ENCODE measurements at places on chromosomes 2 and 18.

- DNase-seq, result peak; percentile 56
Observed at GRCh38 chr18:57434536-57435494, at the start of gene ONECUT2. ONECUT2 (plus strand) TSS chr18:57435374; CDS start chr18:57435717, 343 bp downstream.

GRCh38 chr18:44922968-44923367 lies 242.3 kb downstream of the SETBP1 start:
- no peak for DNase-seq

- no peak for DNase-seq
Observed at GRCh38 chr2:204353823-204354222, 191.5 kb upstream of the PARD3B start.

DNA sequence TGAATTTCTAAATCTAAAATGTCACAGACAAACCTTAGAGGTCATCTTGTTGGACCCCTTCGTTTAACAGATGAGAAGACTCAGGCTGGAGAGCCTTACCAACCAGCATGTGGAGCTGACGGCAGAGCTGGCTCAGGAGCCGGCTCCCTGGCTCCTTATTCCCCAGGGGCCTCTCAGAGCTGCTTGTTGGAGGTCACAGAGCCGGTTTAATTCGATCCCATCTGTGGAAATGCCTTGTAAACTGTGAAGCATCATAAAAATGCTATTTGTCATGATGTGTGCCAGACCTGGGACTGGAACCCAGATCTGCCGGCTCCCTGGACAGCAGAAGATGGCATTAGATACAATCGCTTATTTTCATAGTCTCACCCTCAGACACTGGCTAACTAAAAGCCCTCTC lies 8.2 kb upstream of the CIB4 start:
- DNase-seq, result no peak

DNA sequence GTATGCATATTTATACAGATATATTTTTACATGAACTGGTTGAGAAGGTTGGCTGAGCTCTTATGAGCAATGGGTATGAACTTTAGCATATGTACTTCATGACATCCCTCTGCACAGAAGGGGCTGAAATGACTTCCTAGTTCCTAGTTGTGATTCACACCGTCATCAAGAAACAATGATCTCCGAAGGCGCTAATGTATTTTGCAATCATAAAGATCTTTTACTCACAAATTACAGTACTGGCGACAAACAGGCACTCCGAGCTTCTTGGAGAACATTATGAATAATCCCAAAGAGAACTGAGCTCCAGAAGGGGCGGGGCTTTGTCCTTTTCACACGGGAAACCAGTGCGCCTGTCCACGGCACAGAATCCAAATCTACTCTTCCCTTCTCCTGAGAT lies 18.1 kb downstream of the BCL2 start:
- no peak for DNase-seq
